ENCODE measurements at places on chromosomes 2 and 18.
A peak's percentile ranks its signal among the peaks of the same experiment; 100 is the strongest.

- DNase-seq = no peak
Observed at GRCh38 chr2:137521653-137522619, 442.3 kb upstream of the HNMT start.

DNA sequence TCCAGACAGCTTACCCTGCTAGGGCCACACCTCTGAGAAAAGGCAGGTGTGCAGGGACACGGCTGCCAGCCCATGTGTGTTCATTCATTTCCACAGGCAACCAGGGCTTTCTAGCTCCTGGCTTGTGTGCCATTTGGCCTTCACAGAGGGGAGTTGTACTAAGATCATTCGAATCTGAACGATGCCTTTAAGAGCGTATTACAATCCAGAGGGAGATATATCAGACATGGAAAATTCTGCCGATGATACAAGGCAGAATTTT lies 64.2 kb upstream of the OTOF start:
- DNase-seq = no peak

- DNase-seq = no peak
Observed at GRCh38 chr2:134206031-134206430, 47.8 kb upstream of the MGAT5 start.

DNA sequence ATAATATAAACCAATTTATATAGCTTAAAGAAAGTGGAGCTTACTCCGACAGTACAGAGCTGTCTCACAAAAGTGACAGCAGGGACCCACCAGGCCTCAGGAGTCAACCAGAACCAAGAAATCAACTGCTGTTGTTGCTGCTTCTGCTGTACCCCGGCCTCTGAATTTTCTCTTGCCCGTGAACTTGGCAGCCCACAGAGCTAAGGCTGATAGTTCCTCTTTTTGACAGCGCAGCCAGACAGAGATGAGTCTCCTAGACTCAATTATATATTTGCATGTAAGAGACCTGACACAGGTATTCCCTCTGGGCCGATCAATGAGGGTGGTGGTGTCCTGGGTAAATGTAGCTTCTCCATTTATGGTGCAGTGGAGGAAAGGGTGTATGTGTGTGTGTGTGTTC lies 109.4 kb downstream of the KCTD1 start:
- DNase-seq = no peak

GRCh38 chr2:153872311-153873051 lies 759 bp downstream of the GALNT13 start:
- no peak for DNase-seq

DNA sequence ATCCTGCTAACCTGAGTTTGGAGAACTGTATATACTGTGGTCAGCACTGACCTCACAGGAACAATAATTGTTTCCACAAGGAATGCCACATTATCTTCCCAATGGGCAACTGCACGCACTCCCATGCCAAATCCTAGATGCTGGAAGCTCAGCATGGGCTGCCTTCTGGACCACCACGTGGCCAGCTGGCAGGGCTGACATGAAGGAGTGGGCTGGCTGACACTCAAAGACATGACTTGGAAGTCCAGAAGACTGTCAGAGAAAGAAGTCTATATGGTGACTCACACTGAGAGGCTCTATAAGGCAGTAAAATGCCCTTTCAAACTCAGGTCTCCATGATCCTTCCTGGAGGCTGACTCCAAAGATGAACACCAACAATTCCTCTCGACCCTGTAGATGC lies 98.4 kb upstream of the RNF152 start:
- DNase-seq = peak; percentile 23

DNA sequence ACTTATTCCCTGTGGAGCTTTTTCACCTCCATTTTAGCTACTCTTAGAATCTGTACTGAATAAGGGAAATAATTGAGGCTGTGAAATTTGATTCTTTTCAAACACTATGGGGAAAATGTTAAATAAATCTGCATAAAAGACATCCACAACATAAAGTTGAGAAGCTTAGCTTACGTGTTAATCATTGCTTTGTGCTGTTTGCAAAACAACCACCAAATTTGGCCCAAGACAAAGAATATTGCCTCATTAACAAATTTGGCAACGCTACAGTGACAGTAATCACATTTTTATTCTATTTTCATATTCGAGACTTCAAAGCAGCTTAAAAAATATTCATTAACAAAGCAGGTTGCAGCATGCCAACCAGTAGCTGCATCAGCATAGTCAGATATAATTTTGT lies 437.6 kb downstream of the DPP10 start:
- no peak for DNase-seq

DNA sequence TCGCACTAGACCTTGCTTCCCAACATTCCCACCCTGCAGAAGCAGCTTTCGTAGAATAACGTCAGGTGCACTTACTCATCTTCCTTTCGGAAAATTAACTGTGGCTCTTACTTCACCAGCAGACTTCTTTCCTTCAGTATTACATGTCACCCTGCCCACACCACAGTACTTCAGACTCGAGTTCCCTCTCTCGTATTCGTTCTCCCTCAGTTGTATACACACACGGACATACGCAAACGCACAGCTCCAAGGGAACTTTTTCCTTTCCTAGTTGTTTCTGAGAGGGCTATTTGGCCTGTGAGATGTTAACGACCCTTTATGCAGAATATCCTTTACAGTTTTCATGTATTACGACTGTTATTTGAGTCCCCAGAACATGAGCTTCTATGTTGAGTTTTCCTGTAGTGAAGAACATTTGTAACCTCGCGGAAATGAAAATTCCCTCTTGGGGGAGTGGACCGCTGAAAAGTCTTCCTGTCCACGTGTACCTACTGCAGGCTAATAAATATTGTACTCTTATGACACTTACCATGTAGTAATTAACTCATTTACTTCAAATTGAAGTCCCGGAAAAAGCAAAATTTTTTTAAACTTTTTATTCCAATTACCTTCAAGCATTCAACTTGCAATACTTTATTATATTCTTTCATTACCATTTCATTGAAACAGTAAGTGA lies 908 bp downstream of the ERLEC1 start:
- peak; percentile 39 for DNase-seq

DNA sequence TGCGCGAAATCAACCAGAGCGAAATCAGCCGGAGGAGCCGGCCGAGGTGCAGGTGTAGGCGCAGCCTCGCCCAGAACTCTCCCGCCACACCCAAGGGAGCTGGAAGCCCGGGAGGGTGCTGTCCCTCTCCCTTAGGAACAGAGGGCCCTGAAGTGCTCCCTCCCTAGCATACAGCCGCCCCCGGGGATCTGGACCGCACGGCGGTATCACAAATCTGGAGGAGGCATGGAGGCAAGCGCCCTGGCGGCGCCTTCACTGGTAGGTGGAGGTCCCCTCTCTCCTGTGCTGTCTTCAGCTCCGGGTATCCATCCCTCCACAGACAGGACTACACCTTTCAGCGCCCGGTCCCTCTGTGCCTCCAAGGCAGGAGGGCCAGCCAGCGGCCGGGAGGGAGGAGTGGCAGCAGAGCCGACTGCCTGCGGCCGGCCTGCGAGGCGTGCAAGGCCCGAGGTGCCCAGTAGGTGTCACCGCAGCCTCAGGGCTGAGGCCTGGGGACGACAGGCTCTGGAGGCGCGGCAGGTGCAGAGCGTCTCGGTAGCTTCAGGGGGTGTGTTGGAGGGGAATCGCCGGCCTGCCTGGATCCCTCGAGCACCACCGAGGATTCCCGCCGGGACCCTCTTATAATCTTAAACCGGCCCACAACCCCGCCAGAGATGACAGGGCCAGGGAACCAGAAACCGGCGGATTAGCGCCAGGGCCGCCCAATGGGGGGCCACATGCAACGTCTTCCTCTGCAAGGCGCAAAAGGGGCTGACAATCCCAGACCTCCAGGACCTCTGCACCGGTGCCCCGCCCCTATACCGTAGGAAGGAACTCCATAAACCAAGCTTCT lies 2.8 kb downstream of the IHH start:
- DNase-seq = peak; percentile 24

DNA sequence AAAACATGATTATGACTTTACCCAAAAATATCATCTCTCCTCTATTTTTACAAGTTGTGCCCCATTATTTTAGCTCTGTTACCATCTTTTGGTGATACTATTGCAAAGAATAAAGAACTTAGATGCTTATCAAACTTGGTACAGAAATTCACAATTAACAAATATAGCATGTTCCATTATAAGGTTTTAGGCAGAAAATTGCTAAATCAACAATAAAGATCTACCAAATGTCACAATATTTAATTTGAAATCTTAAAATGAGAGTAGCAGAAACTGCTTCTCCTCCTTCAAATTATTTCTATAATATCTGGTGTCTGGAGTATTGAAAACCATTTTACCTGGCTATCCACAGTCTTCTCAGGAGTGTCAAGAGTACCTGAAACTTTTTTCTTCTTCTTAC lies 8.7 kb downstream of the NIFK start:
- DNase-seq = no peak

DNA sequence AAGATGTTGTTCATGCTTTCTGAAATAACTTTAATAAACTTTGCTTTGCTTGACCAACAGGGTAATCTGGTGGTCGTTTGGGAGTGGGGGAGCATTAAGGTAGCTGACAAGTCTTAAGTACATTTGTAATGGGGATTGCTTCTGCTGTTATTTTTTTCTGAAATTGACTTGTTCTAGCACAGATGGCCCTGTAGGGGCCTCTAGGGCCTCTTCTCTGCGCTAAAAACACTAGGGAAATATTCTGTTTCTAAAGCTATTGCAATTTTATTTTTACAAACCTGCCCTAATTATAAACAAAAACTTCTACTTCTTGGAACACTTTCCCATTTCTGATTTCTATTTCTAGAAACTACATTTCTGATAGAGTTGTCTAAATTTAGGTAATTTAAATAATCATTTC lies 191.3 kb upstream of the KCNJ3 start:
- no peak for DNase-seq

- DNase-seq = no peak
Observed at GRCh38 chr18:45111502-45111848, 430.8 kb downstream of the SETBP1 start.

GRCh38 chr18:24474406-24474805 lies 14.0 kb downstream of the HRH4 start:
- no peak for DNase-seq

DNA sequence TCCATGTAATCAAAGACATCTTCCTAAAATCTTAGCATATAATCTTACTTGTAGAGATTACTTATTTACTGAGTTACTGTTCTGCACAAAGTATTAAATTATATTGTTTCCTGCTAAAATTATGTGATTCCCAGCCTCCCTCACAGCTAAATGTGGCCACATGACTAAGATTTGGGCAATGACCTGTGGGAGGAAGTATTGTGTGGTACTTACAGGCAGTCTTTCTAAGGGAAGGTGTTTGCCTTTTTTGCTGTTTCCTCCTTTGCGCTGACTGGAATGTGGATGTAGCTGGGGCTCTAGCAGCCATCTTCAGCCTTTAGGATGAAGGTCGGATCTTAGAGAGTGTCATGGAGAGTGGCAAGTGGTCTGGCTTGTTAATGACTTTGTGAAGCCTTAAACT lies 146.3 kb upstream of the APCDD1 start:
- no peak for DNase-seq

GRCh38 chr2:192957425-192957824 lies 762.7 kb upstream of the TMEFF2 start:
- no peak for DNase-seq

DNA sequence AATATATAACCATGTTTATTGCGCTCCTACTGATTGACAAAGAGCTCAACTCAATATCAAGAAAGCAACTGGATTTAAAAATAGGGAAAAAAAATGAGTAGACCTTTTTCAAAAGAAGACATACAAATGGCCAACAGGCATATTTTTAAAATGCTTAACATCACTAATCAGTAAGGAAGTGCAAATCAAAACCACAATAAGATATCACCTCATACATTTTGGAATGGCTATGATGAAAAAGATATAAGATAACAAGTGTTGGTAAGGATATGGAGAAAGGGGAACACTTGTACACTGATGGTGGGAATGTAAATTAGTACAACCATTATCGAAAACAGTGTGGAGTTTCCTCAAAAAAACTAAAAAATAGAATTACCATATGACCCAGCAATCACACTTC lies 5.6 kb upstream of the GALNT5 start:
- DNase-seq = no peak

- DNase-seq = no peak
Observed at GRCh38 chr2:109638795-109639194, 24.6 kb downstream of the SOWAHC start.

- DNase-seq = no peak
Observed at GRCh38 chr2:225462417-225462816, 62.9 kb downstream of the NYAP2 start.

DNA sequence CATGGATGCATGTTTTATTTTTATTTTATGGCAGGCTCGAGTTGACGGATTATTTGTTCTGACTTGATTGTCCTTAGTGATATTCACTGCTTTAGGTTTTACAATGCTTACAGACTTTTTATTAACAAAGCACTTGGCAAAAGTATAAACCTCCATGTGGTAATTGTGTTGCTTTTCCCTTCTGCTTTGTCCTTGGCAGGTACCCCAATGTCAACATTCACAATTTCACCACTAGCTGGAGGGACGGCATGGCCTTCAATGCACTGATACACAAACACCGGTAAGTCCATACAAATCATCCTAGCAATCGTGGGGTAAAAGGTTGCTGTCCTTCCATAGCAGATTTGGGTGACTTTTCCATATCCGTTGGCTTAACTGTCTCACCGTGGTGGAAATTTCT lies 106.1 kb upstream of the EML6 start:
- no peak for DNase-seq

DNA sequence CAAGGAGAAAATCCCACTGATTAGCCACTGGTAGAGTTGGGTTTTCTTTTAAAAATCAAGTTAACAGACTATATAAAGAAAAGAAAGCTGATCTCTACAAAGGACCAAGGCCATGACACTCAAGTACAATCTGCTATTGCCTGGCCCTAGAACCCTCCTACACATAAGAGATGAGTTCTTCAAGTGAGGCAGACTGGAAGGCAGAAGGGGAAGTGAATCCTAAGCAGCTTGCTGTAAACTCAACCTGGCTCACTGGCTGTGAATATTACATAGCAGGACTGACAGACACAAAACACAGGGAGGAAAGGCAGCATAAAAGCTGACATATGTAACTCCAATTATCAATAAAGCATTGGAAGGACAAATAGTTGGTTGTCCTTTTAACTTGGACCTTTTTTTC lies 65.4 kb downstream of the TRIP12 start:
- no peak for DNase-seq

Measured in amniotic epithelial cell (primary cell).